ENCODE measurements at places on chromosomes 7 and 10. TPM values are rescaled to one million over a fixed set of nuclear protein-coding genes. Genes with fewer than 3 reads are reported as not detected.

GIMAP6 gene
- 48.3 TPM for total RNA-seq

AQP1 gene
- 0.35 TPM for total RNA-seq

- peak; percentile 62 for DNase-seq
Measured at GRCh38 chr10:13440185-13441061, 88.4 kb downstream of the BEND7 start.

GRCh38 chr7:94301024-94301586, 93.6 kb upstream of the COL1A2 start:
- no peak for DNase-seq

GRCh38 chr10:119807960-119808697, 64.5 kb downstream of the MCMBP start:
- no peak for DNase-seq

- no peak for DNase-seq
Measured at GRCh38 chr10:88116481-88116880, 253.1 kb downstream of the PTEN start.

DNA sequence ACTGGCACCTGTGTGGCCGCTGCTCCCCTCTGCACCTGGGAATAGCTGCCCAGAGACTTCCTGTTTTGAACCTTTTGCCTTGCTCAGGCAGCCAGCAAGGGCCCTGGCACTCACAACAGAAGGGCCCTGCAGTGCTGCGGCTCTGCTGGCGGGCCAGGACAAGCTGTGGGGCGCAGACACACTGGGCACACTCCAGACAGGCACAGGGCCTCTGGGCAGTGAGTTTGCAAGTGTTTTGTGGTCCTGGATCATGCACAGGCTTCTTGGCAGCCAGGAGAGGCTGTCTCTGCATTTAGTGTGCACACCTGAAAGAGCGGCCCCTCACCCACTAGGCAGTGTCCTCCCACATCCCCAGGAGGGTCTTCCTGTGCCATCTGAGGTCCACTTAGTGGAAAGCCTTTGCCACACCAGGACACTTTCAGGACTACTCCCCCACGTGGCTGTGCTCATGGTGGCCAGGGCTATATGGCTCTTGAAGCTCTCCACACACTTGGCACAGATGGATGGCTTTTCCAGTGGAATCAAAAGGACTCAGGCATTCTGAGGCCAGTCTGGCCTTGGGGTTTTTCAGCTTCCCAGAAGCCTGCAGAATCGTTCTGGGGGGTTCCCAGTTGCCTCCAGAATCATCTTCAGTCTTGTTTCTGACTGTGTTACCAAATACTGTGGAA, 5.0 kb upstream of the ATP6V0E2 start:
- DNase-seq, result no peak

All from T-helper 17 cell (primary cell).